Epithelial cell of proximal tubule (primary cell): ENCODE measurements at places on chromosomes 4 and X.

DNA sequence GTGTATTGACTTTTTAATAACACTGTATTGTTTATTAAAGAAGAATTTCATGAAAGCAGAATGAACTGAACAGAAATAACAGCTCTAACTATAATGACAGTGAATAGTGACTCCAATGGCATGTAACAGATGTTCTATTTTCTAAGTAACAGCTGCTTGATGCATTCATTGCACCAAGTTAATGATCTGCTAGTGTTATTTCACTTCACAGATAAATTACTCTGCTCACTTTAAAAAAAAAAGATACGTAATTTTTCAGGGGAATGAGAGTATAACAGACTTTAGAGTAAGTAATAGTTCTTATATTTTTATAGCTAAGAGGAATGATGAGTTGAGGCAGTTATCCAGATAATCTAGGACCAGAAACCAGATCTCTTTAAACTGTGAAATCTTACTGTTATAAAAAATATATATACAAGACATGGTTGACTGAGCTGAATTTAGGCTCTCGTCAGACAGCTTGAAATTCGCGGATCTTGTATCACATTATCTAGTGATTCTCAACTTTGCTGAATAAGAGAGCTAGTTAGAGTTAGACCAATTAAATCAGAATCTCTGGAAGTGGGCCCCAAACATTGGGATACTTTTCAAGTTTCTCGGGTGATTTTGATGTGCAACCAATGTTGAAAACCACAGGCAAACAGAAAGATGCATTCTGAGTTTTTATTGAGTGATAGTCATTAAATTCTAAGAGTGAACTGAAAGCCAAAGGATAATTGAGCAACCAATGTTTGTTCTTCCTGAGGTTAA, 840.7 kb downstream of the DMD start:
- DNase-seq = no peak

DNA sequence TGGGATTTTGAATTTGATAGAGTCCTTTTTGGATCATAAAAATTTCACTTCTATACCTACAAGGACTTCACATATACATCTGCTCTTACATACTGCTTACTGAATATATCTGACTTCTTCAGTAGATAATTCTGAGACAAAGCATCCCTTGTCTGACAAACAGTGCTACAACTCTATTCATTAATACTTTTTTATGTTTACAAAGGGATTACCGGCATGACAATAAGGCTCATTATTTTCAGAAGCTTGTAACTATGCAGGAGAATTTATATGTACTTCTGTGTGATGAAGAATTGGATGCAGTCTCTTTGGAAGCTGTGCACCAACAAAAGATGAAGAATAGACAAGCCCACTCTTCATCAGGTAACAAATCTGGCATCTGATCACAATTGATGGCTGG, 1070.3 kb downstream of the STIM2 start:
- DNase-seq = no peak

- DNase-seq = no peak
These were observed 31.4 kb upstream of the RBPJ start for GRCh38 chr4:26289401-26289800.

DNA sequence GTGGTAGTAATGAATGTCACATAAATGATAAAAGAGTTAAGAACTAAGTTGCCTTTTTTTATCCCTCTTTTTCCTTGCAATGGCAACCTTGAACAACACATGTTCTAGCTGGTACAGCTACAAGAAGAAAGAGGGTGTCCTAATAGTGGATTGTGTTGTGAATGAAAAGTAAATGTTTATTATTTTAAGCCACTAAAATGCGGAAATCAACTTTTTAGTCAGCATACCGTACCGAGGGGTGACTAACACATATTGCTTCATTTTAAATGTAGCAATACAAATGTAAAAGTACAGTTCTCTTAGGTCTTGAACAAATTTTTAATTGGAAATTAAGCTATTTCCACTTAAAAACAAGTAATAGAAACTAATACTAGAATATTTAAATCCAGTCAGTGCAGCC, 17.7 kb upstream of the AP1AR start:
- no peak for DNase-seq

GRCh38 chr4:177546745-177547144, 104.5 kb upstream of the AGA start:
- DNase-seq = no peak

GRCh38 chrX:17067534-17067933, 121.1 kb downstream of the REPS2 start:
- DNase-seq = no peak

- DNase-seq = no peak
These were observed 2.6 kb upstream of the KIAA0232 start for GRCh38 chr4:6779667-6780565.
